GM12878 (cell line): ENCODE measurements at places on chromosomes 4 and X.

- DNase-seq: no peak
These were observed 10.1 kb upstream of the STIM2 start for GRCh38 chr4:26850528-26850927.

DNA sequence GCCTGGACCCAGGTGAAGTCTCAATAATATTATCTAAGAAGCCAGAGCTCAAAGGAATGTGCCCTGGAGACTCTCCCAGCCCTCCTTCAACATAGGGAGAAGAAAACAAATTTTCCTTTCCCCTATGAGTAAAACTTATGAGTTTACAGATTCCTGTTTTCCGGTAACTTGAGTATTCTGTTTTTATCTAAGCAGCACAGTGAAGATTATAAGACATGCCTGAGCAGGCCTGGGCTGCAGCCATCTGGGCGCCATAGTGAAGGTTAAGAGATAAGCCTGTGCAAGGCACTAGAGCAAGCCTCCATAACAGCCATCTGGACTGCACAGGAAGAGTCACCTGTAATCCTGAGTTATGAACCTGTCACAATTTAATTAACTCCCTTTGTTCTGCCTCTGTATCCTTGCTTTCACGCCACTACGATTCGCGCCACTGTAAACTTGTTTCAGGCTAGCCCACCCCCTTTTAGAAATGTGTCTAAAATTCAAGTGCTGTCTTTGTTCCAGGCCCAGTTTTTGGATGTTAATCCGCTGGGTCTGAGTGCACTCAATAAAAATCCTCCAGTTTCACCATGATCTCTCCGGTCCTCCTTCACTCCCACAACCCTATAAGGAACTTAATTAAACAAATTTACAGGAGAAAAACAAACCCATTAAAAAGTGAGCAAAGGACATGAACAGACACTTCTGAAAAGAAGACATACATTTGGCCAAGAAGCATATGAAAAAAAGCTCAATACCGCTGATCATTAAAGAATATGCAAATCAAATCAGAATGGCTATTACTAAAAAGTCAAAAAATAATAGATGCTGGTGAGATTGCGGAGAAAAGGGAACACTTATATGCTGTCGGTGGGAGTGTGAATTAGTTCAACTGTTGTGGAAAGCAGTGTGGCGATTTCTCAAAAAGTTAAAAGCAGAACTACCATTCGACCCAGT is 189.5 kb downstream of the APBB2 start:
- no peak for DNase-seq

DNA sequence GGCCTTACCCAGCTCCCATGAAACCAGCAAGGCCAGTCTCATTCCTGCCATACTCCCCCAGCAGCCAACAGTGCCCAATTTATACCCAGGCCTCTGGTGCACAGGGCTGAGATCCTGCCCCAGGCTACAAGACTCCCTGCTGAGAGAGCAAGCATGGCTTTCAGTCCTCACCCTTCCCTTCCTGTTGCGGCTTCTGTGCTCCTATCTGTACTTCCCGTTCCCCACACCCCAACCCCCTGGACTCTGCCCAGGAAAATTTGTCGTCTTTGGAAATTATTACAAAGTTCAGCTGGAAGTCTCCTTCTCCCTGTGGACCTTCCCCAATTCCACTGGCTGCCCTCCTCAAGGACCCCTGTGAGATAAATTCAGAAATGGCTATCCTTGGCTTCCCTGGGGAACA is 84.1 kb upstream of the GK2 start:
- DNase-seq: no peak

DNA sequence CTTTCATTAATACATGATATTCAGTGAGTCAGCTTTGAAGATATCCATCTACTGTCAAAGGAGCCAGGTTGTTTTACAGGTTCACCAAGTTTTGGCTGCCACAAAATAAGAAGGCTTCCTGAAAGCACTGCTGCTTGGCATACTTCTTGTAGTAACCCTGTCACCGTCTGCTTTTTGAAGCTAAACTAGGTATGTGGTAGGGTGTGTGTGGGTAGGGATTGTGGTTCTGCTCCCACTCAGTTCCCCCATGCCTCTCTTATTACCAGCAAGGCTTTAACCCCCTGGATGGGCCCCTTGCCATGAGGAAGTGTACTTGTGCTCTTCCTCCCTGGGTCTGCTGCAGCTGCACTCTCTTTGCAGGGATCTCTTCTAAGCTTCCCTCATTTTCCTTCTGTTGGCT is 191.2 kb downstream of the BANK1 start:
- no peak for DNase-seq

GRCh38 chr4:151304755-151305154 is 20.6 kb downstream of the SH3D19 start:
- DNase-seq: no peak

GRCh38 chr4:86816501-86817273 is 32.5 kb downstream of the SLC10A6 start:
- no peak for DNase-seq

- no peak for DNase-seq
These were observed 57.6 kb downstream of the DOCK11 start for GRCh38 chrX:118553042-118553710.

- no peak for DNase-seq
These were observed 59.0 kb downstream of the WWC2 start for GRCh38 chr4:183158062-183158461.

DNA sequence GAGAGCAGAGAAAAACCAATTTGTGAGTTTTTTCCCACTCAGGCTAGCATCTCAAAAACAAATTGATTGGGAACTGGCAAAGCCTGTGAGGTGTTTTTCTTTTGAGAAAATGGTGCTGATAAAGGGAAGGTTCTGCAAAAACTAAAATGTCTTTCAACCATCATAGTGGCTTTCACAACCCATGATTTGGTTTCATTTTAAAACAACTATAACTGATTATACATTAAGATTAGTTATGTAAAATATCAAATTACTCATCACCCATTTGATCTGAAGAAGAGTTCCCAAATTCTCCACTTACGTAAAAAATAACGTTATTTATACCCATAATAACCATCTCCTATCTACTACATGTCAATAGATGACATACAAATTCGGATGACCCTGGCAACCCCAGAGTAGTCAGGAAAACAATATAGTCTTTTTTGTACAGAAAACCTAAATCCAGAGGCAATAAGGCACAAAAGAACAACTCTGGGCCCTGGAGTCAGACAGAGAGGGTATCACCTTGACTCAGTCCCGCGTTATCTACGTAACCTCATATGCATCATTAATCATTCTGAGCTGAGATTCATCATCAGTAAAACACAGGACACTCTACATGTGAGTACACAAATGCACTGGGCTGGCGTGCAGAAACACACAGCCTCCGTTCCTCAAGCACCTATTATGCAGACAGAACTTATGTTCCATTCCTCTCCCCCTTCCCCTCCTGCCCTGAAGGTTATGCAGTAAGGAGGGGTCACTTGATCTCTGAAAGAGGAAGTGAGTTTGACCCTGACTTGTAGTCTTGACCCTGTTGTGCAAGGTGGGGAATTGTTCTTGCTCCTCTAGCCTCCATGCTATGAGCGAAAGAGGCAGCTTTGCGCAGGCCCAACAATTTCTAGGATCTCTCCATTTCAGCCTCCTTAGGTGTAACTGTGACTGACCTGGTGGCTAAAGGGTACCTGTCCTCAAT is 82.2 kb downstream of the SLC9A7 start:
- no peak for DNase-seq

GRCh38 chr4:74658116-74658515 is 136.2 kb downstream of the BTC start:
- DNase-seq: no peak

GRCh38 chr4:53705972-53706371 is 114.7 kb upstream of the LNX1 start:
- no peak for DNase-seq

GRCh38 chr4:110533590-110533910 is 57.6 kb downstream of the ENPEP start:
- DNase-seq: no peak

GRCh38 chrX:154317391-154317995 is 21.9 kb downstream of the TKTL1 start:
- no peak for DNase-seq

- no peak for DNase-seq
These were observed 1.6 kb downstream of the SLC10A6 start for GRCh38 chr4:86847571-86847970.

DNA sequence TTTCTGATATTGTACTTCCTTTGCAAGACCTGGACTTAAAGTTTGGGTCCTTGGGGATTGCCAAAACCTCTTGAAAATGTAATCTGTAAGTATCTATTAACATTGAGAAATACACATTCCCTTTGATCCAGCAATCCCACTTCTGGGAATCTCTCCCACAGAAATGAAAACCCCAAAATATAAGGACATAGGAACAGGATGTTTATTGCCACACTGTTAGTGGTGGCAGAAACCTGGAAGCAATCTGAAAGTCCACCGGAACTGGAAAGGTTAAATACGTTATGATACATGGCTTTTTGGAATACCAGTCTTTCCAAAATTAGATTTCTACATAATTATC is 71.2 kb upstream of the STX18 start:
- DNase-seq: no peak

- no peak for DNase-seq
These were observed 90.6 kb upstream of the WWC2 start for GRCh38 chr4:183008492-183008891.

DNA sequence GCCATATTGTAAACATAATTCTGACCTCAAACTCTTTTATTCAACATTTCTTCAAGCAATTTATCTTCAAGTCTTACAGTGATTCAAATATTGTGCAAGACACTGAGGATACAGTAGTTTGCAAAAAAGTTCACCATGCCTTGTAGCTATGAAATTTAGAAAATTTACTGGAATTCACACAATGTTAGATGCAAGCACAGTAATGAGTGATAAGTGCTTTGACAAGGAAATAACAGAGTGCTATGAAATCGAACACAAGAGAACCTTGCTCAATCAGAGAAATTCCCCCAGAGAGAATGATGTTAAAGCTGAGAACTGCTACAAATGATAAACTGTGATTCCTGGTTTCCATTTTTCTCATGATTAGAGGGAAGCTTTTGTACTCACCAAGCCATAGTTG is 952.9 kb downstream of the FAT4 start:
- DNase-seq: no peak

DNA sequence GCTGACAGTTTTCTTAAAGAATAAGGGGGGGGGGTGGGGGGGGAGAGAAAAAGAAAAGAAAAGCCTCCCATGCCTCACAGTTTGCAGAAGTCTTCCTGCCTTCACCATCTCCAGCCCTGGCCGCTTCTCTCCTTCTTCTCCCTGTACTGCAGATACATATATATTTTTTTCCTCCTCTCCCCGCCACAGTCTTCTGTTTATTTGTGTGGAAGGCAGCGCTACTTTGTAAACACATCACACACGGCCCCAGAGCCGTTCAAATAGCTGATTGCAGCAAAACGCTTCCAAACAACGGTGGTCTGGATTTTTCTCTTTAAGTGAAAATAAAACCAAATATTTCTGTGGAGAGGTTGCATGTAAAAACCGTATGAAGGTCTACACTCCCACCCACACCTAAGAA is 732 bp downstream of the NLGN4X start:
- no peak for DNase-seq

DNA sequence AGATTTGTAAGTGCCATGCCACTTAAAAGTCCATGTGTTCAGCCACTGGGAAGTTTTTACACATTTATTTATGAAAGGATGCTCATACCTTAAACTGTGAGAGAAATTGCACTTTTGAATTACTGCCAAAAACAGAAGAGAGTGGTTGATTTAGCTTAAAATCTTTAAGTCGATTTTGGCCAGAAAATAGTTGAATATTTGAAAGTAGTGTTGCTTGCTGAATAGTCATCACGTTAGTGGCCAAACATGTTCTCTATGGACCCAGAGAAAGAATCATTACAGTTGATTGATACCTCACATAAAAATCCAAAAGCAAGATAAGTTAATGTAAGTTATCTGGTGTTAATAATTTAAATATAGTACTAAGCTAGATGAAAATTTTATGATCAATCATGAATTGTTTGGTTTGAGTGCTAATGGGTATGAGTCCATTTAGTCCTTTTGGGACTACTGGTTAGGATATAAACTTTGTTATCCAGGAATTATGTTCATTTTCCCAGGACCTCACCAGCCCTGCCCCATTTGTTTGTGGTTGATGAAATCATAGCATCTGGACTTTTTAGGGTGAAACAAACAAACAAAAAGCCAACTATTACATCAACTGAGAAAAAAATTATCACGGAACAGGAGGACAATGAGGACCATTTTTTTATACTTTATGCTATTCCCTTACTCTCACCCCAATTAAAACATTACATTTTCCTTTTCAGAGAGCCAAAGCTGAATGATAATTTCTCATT is 6.3 kb downstream of the GIMD1 start:
- no peak for DNase-seq

GRCh38 chr4:170109586-170110284 is 20.0 kb upstream of the AADAT start:
- DNase-seq: no peak

GRCh38 chrX:69506617-69507499 is 2.7 kb downstream of the NALF2 start:
- DNase-seq: no peak

GRCh38 chr4:53587135-53587534 is 4.2 kb downstream of the LNX1 start:
- no peak for DNase-seq

DNA sequence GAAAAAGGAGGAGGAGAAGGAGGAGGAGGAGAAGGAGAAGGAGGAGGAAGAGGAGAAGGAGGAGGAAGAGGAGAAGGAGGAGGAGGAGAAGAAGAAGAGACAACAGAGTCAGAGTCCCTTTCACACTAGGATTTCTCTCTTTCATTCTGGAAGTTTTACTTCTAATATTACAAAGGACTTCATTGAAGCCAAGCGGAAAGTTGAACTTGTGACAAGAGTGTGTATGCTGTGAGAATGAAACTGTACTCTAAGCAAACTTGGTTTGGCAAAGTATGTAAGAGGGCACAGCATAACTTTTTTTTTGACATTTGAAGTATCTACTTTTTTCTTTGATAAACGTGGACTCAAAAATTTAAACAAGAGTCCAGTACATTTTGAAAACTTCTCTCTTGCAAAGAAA is 48.0 kb downstream of the CXCL8 start:
- no peak for DNase-seq

- no peak for DNase-seq
These were observed 63.9 kb downstream of the IL1RAPL1 start for GRCh38 chrX:28651186-28651585.

- no peak for DNase-seq
These were observed 131.9 kb downstream of the TBC1D19 start for GRCh38 chr4:26715636-26716242.

DNA sequence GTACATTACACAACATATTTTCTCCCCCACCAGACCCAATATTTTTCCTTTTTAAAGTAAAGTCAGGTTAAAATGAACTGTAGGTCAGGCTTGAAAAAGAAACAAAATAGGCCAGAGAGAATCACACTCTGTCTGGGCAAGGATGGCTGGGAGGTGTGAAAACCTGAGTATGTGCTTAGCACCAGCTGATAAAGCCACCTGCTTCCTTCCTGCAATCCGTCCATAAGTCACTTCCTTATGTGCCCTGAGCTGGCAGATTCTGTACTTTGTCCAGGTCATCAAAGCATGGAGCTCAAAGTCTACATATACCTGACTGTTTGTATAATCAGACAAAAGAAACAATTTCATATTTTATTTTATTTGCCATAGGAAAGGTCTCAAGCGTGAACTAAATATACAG is 37.7 kb downstream of the ANTXR2 start:
- DNase-seq: no peak

GRCh38 chr4:4302416-4302815 is 12.4 kb downstream of the ZBTB49 start:
- no peak for DNase-seq
